ENCODE measurements at places on chromosomes 7 and 10.
A peak's percentile ranks its signal among the peaks of the same experiment; 100 is the strongest.

GRCh38 chr7:154610903-154611302 lies 392.0 kb downstream of the PAXIP1 start:
- DNase-seq: no peak

- DNase-seq: no peak
Observed at GRCh38 chr7:158129037-158130022, 458.3 kb downstream of the PTPRN2 start.

DNA sequence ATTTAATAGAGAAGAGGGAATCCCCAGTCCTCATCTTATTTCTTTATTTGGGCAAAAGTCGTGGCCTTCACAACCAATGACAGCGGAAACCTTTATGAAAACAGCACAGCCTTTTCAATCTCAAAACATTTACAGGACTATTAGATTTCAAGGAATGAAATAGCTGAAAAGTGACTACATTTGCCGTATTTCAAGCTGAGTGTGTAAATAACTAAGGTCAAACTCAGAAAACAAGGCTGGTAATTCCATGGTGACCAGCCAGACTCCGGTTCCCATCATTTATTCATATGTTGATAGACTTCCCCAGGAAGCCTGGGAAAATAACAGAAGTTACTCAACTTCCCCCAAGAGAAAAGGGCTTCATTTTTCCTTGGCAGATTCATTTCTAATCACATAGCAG lies 457.3 kb upstream of the NFE2L3 start:
- no peak for DNase-seq

DNA sequence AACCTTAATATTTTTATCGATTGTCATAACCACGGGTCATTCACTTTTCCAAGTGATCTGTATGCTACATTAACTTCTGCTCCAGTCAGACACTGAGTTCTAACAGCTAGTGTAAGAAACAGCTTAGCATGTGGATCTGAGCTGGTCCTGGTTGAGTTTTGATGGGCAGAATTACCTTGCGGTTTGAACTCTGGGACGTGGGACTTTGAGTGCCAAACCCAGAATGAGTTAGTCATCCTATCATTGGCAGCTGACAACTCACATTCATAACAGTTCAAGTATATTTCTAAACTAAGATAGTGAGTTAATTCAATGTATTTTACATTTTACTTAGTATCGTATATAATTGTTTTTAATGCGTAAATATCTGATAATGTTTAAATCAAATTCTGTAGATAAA lies 43.2 kb downstream of the C7orf33 start:
- DNase-seq: peak; percentile 44

DNA sequence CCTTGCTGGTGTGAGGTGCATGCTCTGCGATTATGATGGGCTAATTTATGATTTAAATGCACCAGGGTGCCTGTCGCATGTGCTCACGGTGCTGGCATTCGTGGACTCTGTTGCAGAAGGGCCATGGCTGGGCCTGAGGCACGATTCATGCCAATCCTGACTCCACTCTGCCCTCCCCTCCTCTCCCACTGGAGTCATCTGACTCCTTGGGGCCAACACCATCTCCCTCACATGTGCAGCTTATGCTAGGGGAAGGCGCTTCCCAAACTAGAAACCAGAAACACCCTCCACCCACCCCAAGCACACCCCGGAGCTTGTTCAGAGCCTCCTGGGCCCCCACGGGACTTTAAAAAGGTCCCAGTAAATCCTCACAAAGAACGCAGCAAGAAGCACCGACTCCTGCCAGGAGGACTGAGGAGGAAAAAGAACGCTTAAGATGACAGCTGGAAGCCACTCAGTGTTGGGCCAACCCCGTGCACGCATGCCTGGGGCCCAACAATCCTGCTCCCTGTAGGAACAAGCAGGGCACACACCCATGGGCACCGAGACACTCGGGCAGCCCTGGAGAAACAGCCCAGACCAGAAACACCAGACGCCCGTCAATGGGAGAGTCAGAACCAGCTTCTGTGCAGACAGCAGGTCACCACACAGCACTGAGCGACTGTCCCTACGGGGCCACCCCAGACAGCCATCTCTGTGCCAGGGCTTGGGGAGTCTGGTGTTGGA lies 14.1 kb downstream of the BRI3 start:
- no peak for DNase-seq

- no peak for DNase-seq
Observed at GRCh38 chr7:8254667-8255066, 7.3 kb downstream of the ICA1 start.

DNA sequence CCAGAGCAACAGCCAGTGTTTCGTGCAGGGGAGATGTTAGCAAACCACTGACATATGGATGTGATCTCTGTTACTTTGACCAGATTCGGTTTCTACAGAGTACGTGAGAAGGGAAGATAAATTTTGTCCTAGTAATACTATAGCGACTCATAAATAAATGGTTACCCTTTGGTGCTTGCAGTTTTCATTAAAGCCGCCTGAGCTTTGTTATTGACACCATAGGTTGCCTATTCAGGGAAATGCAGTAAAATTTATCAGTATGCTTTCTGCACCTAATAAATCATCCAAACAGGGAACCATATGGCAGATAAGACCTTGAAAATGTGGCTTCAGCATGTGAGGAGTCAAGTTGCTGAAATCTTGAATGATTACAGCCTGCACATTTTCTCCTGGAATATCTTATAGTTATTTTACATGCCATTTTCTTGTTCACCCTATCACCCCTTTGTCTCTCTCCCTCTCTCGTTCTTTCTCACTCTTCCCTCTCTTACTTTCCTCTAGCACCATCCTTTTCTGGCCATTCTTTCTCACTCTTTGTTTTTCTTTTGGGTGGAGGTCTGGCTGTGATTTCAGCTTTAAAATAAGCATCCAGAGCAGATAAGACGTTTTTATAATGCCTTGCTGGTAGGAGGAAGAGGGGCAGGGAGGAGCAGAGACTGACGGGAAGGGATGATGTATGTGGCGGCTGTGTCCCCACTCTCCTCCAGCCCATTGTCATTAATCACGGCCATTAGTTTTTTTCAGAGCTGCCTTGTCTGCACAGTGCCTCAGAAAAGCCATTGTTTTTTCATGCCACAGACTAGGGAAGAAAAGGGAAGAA lies 182.5 kb downstream of the LRMDA start:
- no peak for DNase-seq

DNA sequence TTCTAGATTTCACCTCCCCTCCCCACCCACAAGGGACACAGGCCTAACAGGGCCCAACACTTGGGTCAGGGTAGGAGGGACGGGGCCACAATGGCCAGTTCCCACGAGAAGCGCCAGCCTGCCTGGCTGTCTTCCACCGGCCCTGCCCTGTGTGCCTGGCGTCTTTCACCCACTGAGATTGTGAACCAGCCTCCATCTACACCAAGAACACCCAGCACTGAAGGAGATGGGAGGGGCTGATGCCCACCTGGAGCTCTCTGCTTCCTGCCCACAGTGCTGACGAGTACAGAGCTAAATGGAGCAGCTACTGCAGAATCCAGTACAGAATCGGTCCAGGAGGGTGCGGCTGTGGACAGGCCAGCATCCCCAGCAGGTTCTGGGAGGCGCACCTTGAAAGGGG lies 2.4 kb upstream of the ASIC3 start:
- no peak for DNase-seq

DNA sequence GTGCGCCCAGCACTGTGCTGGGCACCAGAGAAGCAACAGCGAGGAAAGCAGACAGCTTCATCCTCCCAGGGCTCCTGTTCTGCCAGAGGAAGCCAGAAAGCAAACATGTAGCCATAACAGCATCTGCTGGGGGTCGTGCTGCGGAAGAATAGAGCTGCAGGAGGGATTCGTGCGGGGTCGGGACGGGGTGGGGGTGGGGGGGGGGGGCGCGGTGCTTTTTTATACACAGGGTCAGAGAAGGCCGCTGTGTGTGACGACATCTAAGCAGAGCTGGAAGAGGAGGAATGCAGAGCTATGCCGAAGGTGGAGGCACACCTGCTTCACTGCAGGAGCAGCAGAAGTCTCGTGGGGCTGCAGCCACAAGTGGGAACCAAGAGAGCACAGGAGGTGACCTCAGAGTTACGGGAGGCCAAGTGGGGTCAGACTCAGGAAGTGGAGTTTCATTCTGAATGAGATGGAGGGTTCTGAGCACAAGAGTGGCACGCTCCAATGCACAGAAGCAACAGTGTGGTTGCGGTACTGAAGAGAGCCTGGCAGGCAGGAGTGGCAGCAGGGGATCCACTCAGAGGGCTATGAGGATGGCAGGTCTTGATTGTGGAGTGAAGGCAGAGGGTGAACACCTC lies 11.1 kb downstream of the PKD1L1 start:
- peak; percentile 34 for DNase-seq

DNA sequence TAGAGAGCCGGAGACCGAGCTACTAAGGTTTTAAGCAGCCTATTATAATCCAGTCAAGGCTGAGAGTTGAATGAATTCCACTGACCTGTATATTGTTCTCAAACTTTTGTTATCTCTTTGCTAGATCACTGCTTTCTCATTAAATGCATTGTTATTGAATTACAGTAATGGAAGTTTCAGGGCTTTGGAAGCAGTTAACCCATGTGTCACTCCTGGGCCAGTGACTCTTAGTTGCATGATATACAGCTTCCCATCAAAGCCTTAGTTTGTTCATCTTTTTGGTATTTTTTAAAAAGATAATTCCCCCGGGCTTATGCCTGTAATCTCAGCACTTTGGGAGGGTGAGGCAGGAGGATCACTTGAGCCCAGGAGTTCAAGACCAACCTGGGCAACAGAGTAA lies 55.4 kb upstream of the KIAA1217 start:
- DNase-seq: no peak

DNA sequence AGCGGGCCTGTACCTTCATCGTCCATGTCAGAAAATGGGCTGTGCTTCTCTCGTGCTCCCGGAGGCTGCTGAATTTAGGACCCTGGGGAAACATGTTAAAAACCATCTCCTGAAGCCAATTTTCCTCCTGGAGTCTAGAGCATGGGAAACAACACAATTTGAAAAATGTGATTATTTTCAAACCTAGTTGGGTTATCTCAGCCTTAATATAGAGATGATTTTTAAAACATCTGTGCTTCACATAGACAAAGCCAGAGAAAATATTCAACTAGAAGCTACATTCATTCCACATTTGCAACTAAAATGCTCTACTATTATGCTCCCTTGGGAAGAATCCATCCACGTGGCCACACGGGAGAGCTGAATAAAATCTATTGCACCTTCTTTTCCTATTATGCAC lies 225.9 kb upstream of the TMEM72 start:
- no peak for DNase-seq

- DNase-seq: no peak
Observed at GRCh38 chr10:63661347-63661746, 140.1 kb downstream of the REEP3 start.

DNA sequence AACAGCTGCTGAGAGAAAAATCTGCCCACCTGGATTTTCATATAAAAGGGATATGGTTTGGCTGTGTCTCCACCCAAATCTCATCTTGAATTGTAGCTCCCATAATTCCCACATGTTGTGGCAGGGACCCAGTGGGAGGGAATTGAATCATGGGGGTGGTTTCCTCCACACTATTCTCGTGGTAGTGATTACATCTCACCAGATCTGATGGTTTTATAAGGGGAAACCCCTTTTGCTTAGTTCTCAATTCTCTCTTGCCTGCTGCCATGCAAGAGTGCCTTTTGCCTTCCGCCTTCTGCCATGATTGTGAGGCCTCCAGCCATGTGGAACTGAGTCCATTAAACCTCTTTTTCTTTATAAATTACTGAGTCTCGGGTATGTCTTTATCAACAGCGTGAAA lies 20.8 kb upstream of the MKI67 start:
- DNase-seq: peak; percentile 49

DNA sequence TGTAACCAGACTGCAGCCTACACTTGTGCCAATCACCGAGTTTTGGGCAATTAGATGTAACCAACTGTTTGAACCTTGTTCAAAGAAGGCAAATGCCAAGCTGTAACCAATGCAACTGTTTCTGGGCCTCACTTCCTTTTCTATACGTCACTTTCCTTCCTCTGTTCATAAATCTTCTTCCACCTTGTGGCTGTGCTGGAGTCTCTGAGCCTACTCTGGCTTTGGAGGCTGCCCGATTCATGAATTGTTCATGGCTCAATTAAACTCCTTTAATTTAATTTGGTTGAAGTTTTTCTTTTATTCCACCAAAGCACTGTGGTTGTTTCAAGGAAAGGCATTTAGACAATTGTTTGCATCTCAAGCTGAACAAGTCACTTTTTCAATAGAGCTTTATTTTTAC lies 43.5 kb upstream of the UCN3 start:
- no peak for DNase-seq

- no peak for DNase-seq
Observed at GRCh38 chr10:127740596-127740995, 3.6 kb downstream of the FOXI2 start.
